KG1 (cell line): ENCODE measurements at places on chromosomes 5 and 9.
A peak's percentile ranks its signal among the peaks of the same experiment; 100 is the strongest.

DNA sequence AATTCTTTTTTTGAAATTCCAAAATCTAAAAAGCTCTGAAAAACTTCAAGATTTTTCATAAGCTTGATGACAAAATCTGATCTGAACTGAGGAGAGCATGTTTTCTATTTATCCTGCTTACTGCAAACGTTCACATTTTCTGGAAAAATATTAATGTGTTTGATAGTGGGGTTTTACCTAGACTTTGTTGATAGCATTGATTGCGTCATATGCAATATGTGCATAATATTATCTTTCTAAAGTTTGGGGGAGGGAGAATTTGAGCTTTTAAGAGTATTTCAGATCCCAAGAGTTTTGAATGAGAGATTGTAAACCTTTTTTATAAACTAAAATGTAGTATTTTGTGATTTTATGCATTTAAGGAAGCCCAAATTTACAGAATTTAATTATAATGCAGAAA, 62.8 kb upstream of the CDH6 start:
- no peak for DNase-seq

DNA sequence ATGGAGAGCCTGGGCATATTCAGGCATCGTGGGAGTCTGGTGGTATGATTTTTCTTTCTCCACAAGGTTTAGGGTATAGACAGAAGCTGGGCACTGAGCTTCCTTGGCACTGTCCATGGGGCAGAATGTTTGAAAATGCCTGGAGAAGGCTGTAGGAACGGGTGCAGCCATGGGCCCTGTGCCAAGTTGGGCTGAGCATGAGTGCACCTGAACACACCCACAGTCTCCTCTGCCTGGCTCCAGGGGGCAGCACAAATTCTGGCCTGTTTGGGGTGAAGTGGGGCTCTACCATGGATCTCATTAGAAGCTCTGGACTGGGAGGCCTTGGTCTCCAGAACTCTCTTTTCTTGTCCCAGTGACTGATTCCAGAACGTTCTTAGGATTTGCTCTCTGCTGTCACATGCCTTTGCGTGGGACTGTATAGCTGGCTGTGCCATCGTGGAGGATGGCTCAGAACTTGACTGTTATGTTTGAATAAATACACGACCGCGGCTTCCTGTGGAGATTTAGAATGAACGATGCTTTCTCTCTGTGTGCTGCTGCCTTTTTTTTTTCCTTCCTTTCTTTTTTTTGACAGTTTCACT, 229.8 kb downstream of the FANCC start:
- no peak for DNase-seq

GRCh38 chr5:57529864-57530263, 47.3 kb upstream of the ACTBL2 start:
- DNase-seq = no peak

DNA sequence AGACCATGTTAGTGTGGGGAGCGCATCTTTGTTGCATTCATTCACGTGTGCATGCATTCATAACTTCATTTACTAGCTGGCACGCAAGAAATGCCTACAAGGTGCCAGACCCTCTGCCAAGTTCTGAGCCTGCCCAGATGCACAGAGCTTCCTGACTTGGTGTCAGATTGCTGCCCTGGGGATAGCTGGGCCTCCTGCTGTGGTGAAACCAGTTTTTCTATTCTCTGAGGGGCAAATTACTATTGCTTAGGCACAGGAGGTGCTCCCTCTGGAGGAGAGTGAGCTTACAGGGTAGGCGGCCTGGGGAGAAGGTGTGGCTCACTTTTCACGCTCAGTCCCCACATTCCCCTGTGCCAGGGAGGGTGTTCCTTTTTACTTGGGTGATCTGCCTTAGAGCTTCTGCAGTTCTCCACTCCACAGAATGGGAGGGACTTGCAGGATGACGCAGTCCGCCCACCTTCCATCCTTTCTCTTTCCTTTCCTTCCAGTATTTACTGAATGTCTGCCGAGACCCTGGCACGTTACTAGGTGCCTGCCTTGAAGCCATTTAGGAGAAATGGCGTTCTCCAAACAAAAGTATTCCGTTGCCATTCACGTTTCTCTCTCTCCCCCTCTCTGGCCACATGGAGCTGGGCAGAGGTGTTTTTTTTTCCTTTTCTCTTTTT, 27.9 kb upstream of the CTNNA1 start:
- no peak for DNase-seq

- no peak for DNase-seq
Measured at GRCh38 chr5:16792598-16793275, 143.4 kb downstream of the MYO10 start.

GRCh38 chr5:154274828-154275185, 84.3 kb downstream of the GALNT10 start:
- DNase-seq = no peak

DNA sequence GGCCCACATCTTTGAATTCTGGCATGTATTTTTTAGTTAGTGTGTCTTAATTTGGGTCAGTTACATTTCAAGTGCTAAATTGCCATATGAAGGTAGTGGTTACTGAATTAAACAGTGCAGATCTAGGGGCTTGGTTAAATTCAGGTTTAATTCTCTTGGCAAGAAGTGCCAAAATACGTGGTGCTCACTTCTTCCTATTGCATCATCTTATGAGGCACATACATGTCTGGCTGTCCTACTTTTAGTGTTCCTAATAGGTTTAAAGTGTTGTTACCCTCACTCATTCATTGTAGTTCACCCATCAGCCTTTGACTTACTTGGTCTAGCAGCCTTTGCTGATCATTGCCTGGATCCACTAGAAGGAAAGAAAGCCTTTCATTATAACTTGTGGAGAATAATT, 59.5 kb downstream of the RPS6 start:
- no peak for DNase-seq

DNA sequence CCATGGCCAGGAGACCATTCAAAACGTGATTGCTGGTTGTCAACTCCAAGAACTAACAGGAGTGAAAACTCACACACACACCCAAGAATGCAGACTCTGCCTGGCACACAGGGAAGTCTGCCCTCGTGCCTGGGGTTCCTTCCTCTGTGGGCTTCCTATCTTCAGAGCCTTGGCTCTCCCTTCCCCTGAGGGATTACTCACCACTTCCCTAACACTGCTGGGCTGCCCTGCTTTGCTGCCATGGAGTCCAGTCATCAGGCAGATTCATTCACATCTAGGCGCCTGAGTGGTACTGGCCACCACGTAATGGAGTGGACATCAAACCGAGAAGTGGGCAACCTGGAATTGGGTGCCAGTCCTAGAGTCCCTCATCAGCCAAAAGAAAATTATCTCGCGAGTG, 76.4 kb upstream of the PRSS3 start:
- no peak for DNase-seq

DNA sequence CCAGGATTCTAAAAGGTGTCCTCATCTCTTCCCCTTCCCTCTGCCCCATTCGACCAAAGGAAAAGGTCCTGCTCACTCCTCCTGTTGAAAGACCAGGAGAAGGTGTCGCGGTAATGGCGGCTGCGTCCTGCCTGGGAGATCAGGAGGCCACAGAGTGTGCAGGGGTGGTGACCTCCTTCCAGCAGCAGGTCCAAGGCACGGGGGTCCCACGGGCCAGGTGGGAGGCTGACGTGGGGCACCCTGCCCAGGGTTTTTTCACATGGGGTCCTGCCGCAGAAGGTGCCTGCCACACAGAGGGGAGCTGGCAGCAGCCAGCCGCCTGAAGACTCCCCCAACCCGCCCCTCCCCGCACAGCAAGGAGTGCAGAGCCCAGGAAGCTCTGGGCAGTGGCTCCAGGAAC, 22.2 kb upstream of the ADAMTS2 start:
- DNase-seq = no peak

GRCh38 chr9:135060461-135061116, 26.9 kb upstream of the OLFM1 start:
- no peak for DNase-seq

- peak; percentile 9 for DNase-seq
Measured at GRCh38 chr9:122498883-122499288, 11.7 kb upstream of the OR1J2 start.

DNA sequence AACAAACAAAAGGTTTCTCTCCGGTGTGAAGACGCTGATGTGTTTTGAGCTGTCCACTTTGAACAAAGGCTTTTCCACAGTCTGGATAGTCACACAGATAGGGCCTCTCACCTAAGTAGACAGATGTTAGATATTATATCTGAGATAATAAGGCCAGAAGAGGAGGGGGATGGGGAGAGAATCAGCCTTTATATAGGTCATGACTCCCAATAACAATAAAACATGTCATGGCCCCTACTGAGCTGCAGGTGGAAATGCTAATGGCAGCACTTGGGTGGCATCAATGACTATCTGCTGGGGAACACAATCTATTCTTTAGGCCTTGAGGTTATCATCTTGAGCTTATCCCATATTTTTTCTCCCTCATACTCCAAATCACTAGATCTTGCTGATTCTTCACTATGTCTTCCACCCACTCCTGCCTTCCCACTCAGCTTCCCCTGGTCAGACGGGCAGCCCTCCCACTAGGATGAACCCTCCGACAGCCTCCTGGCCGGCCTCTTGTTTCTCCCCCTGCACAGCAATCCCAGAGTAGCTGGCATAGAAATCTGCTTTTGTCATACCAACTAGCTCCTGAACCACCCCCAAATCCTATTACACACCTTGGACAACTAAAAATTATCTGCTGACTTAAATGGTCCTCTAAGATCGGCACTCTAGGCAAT, 11.5 kb upstream of the SLC35D2 start:
- no peak for DNase-seq

GRCh38 chr5:173287086-173287485, 41.1 kb downstream of the STC2 start:
- no peak for DNase-seq

DNA sequence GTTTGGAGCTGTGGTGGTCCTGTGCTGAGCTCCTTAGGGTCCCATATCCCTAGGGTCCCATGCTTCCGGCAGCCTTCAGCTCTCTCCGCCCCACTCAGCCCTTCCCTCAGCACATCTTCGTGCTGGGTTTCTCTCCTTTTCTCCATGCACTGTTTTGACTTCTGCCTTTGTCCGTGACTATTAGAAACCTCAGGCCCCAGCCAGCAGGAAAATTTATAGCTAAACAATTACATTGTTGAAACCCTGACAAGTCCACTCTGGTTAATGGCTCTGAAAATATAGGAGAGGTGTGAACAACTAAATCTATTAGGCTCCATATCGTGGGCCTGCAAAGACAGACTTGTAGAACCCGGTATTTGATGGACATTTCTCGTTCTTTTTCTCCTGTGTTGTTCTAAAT, 523.7 kb downstream of the CCDC171 start:
- no peak for DNase-seq

DNA sequence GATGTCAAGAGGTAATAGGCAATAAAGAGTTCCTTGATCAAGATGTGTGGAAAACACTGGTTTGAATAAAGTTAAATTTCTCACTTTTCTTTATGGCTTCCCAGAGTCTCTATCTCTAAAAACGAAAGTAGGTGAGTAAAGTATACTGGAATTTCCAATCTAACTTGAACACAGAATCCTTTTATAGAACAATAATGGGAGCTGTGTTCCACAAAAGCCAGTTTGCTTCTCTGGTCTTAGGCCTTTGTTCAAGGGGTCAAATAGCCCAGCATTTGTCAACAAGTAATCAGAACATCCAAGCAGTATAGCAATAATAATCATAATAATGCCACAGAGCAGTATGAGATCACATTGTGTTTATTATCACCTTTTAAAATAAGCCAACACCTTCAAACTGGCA, 20.2 kb downstream of the ATP10B start:
- no peak for DNase-seq

GRCh38 chr9:38363589-38363925, 28.9 kb upstream of the ALDH1B1 start:
- DNase-seq = no peak

- DNase-seq = no peak
Measured at GRCh38 chr9:129344641-129345495, 166.8 kb upstream of the IER5L start.

GRCh38 chr5:17118631-17119030, 98.8 kb upstream of the BASP1 start:
- DNase-seq = peak; percentile 81

GRCh38 chr9:5790923-5791322, 42.0 kb downstream of the ERMP1 start:
- DNase-seq = no peak

GRCh38 chr5:146586752-146587151, 70.8 kb upstream of the GPR151 start:
- DNase-seq = no peak

- no peak for DNase-seq
Measured at GRCh38 chr5:32520356-32520755, 65.0 kb upstream of the SUB1 start.

DNA sequence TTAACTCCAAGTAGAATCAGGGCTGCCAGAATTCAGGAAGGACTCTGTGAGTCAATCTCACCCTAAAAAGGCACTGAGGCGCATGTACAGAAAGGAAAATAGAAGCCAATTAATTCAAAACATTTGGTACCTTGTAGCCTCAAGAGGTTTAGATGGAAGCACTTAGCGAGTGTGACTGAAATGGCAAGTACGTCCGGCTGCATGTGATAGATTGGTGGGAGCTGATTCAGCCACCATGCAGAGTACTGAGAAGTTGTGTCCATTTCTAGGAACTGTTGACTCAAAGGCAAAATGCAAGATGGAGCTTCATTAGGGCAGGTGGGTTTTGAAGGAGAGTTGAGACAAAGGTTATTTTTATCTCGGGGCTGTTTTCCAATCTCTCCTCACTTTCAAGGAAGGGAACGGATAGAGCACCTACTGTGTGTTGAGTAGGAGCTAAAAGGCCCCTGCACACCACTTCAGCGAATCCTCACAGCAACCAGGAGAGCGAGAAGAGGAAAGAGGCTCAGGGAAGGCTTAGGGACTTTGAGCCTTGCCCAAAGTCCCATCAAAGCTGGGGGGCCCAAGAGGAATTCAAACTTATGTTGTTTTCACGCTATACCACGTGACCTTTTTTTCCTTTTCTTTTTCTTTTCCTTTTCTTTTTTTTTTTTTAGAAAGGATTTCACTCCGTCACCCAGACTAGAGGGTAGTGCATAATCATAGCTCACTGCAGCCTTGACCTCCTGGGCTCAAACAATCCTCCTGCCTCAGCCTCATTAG, 34.6 kb upstream of the CPEB4 start:
- DNase-seq = no peak

- peak; percentile 32 for DNase-seq
Measured at GRCh38 chr9:134065612-134066419, 2.0 kb downstream of the BRD3 start.

- DNase-seq = no peak
Measured at GRCh38 chr9:72557549-72557948, 36.1 kb downstream of the TMC1 start.
